8988T (cell line): ENCODE measurements at places on chromosomes 11 and 22.
A peak's percentile ranks its signal among the peaks of the same experiment; 100 is the strongest.

GRCh38 chr11:128701086-128701485 lies 7.2 kb downstream of the FLI1 start:
- DNase-seq = no peak

GRCh38 chr11:110850846-110851245 lies 138.6 kb upstream of the ARHGAP20 start:
- DNase-seq = no peak

DNA sequence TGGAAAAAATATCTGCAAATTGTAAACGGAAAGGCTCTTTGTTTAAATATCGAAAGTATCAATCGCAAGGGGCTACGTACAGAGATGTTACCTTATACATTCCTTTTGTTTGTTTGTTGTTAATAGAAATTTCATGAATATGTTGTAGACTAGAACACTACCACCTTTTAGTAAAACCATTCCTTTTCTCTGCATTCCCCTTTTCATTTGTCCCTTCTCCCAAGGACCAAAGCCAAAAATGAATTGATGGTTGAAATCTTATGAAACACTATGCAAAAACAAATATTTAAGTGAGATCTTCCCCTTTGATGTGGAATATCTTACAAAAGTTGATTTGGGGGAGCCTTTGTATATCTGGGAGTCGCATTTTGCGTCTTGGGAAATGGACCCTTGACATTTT lies 2.1 kb downstream of the SLC17A6 start:
- no peak for DNase-seq

DNA sequence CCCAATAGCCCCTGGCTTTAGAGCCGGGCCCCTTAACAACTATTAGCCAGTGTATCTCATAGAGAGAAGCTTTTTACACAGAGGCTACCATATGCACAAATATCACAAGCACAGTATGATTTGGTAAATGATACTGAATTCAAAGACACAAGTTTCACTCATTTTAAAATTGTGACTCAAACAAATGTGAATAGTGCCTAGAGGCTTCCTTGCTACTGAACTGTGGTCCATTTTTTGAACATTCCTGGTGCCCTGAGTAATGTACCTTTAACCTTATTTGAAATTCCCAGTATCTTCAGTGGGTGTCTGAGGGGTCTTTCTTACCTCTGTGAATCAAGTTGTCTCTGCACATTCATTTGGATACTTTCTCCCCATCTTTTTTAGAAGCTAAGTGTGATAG lies 156.2 kb downstream of the MAML2 start:
- no peak for DNase-seq

- DNase-seq = no peak
These were observed 9.8 kb upstream of the FUT4 start for GRCh38 chr11:94533696-94534630.

- DNase-seq = no peak
These were observed 7.3 kb upstream of the CEP295 start for GRCh38 chr11:93654226-93654625.

GRCh38 chr11:64742087-64742888 lies 1.7 kb downstream of the RASGRP2 start:
- no peak for DNase-seq

GRCh38 chr11:114818382-114818781 lies 140.1 kb downstream of the NXPE2 start:
- no peak for DNase-seq

GRCh38 chr11:126797457-126798169 lies 203.0 kb downstream of the KIRREL3 start:
- DNase-seq = no peak

GRCh38 chr11:118610773-118611432 lies 3.5 kb downstream of the PHLDB1 start:
- DNase-seq = peak; percentile 73

DNA sequence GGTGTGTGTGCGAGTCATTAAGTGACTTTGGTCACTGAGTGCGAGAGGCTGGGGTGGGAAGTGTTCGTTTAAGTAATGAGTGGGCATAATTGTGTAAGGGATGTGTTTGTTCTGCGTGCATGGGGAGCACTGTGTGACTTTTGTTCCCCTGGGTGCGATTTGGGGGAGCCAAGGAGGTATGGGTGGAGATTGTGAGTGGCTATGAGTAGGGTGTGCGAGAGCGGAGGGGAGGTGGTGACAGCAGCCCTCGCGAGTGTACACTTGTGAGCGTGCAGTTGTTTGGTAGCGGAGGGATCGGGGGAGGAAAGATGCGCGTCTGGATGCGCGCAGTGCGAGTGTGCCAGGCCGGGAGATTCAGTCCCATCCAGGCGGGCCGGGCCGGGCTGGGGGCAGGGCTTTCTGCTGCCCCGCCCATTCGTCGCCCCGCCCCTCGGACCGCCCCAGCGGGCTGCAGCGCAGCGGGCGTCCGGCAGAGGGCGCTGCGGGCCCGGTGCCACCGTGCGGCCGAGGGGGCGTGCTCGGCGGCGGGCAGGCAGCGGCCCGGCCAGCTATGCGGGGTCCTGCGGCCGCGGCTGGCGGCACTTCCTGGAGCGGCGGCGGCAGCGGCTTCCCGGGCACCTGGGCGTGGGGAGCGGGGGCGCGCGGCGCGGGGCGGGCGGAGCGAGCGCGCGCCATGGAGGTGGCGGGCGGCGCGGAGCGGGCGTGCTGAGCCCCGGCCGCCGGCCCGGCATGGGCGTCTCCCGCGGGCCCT lies at the start of gene DGKZ:
Gene DGKZ, plus strand, starts transcription at position 578 of the 751 bp plus-strand sequence. CDS start 197 bp downstream, outside the sequence.
- peak; percentile 97 for DNase-seq

- no peak for DNase-seq
These were observed 22.4 kb upstream of the ARFGAP3 start for GRCh38 chr22:42879371-42880021.

DNA sequence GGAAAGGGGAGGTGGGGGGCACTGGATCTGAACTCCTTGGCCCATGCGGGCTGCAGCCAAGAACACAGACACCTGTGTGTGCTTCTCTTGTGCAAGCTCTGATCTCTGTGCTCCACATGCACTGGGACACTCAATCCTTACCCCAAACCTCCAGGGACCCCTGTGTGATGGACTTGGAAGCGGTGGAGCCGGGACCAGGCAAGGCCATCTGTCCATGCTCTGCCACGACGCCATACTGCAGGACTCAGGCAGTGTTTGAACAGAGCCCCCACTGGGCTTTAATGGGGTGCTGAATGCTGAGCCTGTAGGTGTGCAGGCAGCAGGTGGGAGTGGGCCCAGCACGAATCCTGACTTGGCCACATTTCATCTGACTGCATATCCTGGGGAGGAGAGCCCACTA lies 23.4 kb downstream of the PPM1F start:
- no peak for DNase-seq

DNA sequence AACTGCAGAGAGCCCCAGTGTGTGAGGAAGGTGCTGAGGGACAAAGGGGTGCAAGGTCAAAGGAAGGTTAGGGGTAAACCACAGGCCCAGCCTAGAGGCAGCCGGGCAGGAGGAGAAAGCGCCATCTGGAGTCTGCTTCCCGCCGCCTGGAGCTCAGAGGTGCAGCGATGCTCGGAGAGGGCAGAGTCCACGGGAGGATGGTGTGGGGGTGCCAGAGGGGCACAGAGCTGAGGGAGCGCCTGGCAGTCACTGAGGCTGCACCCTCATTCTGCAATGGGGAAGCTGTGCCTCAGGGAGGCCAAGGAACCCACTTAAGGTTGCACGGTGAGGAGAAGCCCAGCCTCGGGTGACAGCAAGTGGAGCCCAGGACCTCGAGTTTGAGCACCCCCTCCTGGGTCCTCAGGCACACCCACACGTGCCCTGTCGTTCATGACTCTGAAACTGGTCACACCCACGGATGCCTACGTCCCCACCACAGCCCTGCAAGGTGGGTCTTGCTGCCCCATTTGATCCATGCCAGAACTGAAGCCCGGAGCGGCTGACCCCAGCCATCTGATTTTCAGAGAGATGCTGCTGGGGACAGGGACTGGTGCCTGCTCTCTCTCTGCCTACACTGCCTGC lies 1.6 kb downstream of the IL2RB start:
- DNase-seq = no peak

GRCh38 chr11:124898263-124898680 lies 607 bp upstream of the ROBO4 start:
- DNase-seq = peak; percentile 36

GRCh38 chr22:19182472-19183157 lies 4.1 kb upstream of the SLC25A1 start:
- no peak for DNase-seq

DNA sequence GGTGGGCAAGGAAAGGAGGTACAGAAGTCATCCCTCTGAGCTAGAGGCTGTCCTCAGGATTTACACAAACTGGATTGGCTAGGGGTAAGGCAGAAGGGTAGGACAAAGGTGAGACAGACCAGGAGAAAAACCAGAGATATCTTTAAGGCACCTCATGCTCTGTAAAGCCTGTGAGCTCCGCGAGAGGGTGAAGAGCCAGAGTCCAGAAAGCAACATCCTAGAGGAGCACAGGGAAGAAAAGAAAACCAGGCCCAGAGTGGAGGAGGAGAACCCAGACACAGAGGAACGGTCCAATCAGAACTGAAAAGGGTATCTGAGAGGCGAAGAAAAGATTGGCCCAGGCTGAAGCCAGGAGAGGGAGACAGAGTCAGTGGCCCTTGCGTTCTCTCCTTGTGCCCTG lies 5.1 kb downstream of the SLC37A4 start:
- DNase-seq = peak; percentile 15

DNA sequence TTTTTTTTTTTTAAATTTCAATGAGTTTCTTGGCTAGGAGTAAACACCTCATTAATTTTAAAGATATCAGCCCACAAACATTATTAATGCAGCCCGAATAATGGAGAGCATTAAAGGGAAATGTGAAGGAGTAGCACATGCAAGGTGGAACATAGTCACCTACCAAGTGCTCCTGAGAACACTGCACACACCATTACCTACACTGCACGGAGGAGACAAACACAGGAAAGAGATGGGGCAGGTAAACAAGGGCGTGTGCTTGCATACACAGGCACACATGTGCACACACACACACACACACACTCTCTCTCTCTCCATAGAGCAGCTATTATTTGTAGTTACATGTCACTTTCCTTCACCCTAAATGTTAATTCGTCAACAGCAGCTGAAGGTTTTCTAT lies 30.2 kb downstream of the HTR3B start:
- no peak for DNase-seq

GRCh38 chr11:1151366-1152315 lies 6.1 kb upstream of the MUC5AC start:
- no peak for DNase-seq

DNA sequence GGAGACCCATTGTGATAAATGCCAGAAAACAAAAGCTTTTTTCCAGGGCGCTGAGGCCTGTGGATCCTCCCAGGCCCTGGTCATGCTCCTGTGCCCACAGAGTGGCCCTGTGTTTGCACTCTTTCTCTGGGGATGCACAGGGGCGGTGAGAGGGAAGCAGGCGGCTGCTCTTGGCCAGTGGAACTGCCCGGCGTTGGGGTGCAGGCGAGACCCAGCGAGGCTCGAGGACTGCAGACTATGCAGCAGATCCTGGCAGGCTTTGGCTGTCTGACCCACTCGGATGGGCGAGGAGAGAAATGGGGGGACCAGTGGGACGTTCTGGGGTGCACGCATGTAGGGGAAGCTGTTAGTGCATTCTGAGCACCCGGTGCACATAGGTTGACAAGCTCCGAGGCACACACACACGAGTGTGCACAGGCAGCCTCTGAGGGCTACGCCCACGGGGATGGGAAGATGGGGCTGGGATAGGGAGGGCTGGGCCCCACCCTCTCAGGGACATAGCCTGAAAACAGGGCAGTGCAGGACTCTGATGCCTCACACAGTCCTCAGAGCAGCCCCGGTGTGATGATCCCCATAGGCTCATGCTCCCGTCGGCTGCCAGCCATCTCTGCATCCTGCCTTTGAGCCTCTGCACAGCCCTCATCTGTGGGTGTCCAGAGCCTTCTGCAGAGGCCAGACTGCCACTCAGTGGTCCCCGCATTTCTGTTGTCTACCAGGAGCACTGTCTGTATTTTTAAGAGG lies 1233.5 kb downstream of the BRD1 start:
- DNase-seq = no peak

DNA sequence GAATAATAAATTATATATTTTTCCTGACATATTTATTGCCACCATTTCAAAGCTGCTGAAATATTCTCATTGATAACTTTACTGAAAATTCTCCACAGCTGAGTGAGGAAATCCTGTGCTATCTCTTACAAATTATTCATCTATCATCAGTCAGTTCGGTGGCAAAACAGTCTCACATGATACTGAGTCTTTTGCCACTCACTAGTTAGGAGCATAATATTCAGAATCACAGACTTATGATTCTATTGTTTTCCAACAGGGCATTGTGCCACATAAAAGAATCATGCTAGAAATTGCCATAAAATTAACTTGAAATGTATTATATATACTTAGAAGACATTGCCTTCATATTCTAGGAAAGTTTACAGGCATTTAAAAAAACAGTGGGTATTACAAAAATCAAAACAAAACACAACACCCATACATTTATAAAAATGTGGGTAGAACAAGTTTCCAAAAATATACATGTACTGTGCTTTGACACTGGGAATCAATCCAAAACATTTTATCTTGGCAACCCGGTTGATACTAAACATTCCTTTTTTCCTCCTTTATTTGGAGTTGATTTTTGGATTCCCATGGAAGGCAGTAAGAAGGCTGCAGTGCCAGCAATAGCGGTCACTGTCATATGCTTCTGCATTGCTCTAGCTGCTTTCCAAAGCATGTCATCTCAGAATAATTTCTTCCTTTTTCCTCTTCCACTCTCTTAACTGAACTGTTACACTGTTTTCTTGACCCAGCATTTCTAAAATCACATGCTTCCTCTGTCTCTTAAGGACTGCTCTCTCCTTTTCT lies 42.5 kb downstream of the ATG16L2 start:
- DNase-seq = no peak

DNA sequence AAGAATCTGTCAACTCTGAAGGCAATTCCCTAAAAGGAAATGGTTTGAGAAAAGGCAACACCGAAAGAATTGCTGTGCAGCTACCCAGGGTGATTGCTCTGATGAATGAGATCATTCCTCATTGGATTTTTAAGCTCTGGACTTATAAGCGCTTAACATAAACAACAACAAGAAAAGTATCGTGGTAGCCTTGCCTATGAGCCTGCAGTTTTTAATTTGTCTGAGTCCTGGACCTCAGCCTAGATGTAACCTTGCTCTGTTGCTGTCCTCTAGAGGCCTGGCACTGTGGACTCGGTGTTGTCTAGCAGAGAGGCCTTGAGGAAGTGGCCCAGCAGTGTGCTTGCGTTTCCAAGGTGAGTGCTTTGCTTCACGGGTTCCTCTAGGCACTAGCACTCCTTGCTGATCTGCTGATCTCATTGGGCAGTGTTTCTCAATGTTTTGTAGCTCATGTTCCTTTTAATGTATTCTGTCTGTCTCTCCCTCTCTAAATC lies 20.4 kb downstream of the CCDC81 start:
- no peak for DNase-seq

- no peak for DNase-seq
These were observed 189.1 kb downstream of the ADAMTS15 start for GRCh38 chr11:130637566-130637965.

- DNase-seq = no peak
These were observed 12.9 kb upstream of the CRKL start for GRCh38 chr22:20904008-20904979.

GRCh38 chr11:76161261-76161961 lies 44.9 kb downstream of the WNT11 start:
- DNase-seq = no peak
